Left kidney (tissue), 8 donors: ENCODE measurements at places on chromosomes 5 and 9. TPM values are rescaled to one million over a fixed set of nuclear protein-coding genes. Genes with fewer than 3 reads are reported as not detected.

GRCh38 chr5:9284781-9285307 lies 261.0 kb downstream of the SEMA5A start:
- DNase-seq, result peak; percentile 17

The STPG3 gene
- polyA plus RNA-seq, result 1.5 TPM

DNA sequence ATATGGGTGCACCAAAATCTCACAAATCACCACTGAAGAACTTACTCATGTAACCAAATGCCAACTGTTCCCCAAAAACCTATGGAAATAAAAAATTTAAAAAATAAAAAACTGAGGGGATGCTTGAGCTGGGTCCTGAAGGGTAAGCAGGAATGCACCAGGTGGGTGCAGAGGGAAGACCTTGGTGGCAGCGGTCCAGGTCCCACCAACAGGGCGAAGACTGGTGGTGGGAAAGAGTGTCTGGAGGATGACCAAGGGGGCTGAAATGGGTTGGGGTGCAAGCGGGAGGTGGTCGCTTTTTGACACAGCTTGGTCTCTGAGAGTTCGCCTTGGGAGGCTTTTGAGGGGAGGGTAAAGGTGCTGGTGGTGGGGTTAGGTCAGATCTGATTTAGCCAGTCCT lies 3.3 kb upstream of the DAB2IP start:
- no peak for DNase-seq

DNA sequence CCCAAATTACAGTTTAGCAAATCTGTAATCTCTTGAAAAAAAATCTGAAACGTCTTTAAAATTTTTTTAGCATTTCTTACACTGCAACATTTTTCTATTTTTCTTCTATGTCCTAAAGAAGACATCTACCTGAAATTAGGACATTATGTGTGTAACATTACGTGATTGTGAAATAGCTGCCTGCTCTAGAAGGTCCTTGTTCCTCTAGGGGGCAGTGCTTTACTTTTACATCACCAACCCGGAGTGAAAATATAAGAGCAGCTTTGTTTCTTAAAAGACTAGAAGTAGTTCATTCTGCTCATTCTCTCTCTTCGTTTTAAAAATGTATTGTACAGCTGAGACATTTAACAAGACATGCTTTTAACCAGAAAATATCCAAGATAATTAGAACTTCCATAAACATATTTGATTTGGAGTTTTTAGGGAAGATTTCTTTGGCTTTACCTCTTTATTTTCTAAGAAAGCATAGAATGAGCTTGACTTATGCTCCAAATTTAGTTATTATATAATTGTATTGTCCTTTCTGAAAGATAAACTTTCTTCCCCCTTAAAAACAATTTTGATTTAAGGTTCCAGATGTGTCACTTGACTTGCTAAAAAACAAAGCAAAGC lies 48.1 kb upstream of the RIOK2 start:
- peak; percentile 76 for DNase-seq

The LRRC70 gene
- polyA plus RNA-seq, result 7.3 TPM

DNA sequence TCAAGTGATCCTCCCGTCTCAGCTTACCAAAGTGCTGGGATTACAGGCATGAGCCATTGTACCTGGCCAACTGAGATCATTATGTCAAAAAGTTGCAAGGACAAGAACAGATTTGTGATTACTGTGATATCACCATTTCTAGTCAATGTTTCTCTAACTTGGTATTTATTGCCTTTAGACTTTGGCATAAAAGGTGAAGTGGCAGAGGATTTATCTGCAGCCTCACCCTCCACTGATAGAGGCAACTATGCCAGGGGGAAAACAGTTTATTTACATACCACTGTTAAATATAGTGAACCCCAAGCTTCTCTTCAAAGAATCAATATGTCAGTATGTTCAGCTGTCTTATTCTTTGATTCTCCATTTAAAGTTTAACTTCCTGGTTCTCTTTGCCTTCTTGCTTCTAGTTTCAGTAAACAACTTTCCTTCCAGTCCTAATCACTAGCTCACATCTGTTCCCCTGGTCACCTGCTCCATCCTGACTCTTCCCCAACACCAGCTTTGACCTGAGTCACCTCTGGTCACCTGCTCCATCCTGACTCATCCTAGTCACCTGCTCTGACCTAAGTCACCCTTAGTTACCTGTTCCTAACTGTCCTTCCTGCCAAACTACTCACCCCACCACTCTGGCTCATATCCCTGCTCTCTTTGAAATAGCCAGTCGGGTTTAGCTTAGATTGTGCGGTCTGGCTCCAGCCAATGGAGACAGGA lies 29.9 kb downstream of the SEMA6A start:
- no peak for DNase-seq

The ALDOB gene
- polyA plus RNA-seq, result 693 TPM
